Suprapubic skin (tissue), 4 donors: ENCODE measurements at places on chromosomes 5 and 9.

- DNase-seq: no peak
These were observed 191.8 kb downstream of the PRR16 start for GRCh38 chr5:120655828-120656435.

DNA sequence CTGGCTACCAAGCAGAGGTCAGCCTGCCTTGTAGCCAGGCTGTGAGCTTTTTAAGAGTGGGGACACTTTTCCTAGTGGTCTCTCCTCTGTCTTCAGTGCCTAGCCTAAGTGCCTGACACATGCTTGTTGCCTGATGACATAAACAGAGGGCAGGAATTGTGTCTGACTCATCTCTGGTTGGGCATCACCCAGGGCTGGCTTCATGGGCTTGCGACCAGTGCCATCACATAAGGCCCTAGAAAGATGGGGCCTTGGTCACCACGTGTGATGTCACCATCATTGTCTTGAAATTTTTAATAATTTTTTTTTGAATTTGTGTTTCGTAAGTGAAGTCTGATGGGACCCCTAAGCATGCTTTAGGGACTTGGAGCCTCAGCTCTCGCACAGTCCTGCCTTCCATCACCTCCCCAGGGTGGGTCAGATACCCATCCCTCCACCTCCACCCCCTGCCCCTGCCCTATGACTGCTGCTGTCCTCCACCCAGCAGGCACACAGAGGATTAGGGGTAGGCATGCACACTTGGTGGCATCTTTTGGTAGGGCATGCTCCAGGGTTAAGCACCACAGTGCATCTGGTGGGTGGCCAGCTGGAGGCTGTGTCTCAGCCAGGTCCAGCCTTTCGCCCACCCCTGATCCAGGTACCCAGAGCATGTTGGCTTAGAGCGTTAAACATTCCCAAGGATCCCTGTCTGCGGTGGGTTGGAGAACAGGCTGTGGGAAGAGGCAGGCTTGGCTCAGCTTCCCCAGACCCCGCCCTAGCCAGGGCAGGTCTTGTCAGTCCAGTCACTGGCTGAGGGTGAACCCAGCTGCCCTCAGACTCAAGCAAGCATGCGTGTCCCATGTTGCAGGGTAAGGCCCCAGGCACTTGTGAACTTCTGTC lies 80.1 kb upstream of the SH3PXD2B start:
- DNase-seq: peak; percentile 65

DNA sequence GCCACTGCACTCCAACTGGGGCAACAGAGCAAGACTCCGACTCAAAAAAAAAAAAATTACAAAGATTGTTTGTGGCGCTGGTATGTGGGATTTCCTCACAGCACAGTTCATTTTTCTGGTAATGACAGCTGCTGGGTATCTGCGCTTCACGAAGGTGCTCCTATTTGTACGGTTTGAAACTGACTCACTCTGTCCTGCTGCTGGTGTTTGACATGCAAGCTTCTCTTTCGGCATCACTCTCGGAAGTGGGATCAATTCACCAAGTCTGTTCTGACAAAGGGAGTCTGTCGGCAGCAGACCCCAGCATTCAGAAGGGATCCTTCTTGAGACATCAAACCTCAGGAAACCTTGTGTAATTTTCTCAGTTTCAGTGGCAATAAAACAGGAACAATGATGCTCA lies 26.3 kb downstream of the MAML1 start:
- no peak for DNase-seq

DNA sequence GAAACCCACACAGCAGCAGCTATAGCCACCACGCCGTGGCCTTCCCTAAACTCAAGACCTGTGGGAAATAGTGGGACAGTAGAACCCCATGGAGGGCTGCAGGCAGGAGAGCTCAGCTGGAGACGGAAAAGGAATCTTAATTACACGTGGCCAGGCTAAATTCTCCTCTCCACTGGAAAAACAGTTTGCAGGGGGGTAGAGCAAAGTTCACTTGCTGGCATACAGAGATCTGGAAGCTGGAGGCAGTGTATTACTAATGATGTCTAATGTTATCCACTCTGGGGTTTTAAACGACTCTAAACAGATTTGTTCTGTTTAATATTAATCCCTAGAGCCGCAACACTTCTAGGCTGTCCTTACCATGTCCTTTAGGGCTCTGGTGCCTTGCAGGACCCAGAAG lies 257.1 kb downstream of the SAXO1 start:
- DNase-seq: no peak

GRCh38 chr9:83583151-83584014 lies 39.6 kb upstream of the IDNK start:
- DNase-seq: no peak

DNA sequence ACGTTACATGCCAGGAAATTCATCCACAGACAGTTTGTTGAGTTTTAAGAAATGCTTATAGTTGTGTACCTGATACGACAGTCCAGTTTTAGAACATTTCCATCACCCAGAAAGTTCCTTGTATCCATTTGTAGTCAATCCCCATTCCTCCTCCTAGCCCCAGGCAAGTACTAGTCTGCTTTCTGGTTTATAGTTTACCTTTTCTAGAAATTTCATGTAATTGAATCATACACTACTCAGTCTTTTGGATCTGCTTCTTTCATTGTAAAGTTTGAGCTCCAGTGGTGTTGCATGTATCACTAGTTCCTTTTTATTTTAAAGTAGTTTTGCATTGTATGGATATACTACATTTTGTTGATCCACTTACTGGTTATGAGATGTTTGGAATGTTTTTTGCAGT lies 291.2 kb downstream of the AOPEP start:
- no peak for DNase-seq

DNA sequence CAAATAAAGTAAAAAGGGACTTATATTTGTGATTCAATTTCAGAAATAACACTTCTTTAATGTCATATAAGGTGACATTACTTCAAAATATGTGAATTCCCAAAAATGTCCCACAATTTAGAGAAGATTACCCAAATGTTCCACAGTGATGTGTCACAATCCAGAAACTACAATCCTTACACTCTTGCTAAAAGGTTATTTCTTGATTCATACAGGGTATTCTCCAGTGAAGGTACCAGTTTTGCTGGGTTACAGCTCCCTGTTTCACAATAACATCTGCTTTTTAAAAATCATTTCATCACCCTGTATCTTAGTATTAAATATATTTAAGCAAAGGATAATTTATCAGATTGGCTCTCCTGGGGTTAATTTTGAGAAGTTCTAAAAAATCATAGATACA lies 11.0 kb downstream of the FBN2 start:
- no peak for DNase-seq

GRCh38 chr5:181170237-181170825 lies 22.9 kb downstream of the OR2V2 start:
- DNase-seq: no peak

DNA sequence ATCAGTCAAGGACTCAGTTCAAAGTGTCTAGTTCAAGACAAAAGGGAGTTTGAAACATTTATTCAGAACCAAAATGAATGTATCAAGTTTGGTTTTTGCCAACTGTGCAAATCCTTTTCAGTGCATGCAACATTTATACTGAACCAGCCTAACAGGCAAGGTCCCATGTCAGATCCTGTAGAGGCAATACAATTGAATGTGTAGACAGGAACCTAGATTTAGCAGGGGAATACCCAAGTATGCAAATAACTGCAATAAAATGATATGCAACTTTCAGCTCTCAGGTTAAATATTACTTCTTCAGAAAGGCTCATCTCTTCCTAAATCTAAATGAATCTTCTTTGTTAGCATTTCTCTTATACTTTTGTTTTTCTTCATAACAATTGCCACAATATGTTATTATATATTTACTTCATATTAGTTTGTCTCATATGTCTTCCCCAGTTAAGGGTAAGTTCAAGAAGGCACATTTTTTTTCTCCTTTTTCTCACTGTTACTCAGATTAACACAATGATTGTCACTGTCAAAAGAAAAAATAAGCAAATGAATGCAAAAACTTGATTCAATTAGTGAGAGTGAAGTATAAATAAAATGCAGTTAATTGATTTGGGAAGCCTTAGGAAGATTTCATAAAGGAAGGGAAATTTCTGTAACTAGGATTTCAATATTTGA lies 163.9 kb upstream of the RASA1 start:
- no peak for DNase-seq

DNA sequence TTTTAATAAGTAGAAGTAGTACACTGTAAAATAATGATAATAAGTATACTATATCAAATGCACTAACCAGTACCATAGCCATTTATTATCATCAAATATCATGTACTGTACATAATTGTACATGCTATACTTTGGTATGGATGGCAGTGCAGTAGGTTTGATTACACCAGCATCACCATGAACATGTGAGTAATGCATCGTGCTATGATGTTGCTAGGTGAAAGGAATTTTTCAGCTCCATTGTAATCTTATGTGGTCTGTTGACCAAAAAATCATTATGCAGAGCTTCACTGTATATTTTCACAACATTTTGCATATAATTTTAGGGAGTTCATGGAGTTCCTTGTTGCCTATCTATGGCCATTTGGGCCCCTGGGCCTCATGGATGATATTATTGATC lies 72.2 kb upstream of the HMHB1 start:
- DNase-seq: no peak

- no peak for DNase-seq
These were observed 71.2 kb downstream of the GHR start for GRCh38 chr5:42494414-42494813.

DNA sequence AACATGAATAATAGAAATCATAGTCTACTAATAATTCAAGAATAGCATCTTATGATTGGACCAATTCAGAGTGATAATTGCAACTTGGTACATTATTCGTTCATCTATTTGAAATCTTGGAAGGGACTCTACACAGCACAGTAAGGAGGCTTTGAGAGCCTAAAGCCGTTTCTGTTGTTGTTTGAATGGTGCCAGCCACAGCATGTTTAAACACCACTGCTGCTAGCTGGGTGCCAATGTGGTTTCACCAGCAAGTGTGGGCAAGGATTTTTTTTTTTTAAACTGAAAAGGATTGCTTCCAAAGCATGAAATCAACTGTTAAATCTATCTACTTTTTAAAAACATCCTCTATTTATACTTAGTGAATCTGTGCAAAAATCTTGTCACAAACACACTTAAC lies 253.9 kb upstream of the MAP3K1 start:
- no peak for DNase-seq

DNA sequence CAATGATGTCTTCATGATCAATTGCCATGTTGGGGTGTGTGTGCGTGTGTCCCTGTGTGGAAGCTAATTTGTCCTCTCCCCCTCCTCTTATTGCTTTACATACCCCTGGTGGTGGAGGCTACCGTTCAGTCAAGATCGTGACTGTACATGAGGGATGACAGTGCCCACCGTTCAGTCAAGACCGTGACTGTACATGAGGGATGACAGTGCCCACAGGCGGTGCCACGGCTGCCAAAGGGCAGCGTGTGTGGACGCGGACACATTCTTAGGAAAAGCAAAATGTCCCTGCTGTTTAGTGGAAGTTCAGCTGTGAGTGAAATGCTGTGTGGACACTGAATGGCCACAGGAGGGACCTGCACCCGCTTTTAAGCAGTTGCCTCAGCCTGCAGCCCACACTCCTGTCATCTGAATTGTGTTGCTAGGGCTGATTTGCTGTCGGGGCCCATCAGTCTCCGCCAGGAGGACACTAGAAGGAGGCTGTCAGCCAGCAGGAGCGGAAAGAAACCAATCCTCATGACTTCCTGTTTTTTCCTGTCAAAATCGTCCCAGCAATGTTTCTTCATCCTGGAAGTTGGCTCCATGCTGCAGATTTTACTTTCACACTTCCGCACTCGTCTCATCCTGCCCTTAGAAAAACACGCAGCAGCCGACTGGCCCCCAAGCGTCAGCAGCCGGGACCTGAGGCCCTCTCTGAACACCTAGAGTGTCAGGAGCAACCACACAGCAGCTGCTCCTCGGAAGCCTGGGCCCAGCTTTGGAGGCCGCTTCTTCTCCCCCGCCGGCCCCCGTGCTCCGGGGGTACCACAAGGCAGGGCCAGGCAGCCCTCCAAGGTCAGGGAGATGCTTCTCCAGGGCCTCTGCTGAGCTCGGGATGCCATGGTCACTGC lies 9.1 kb downstream of the OR2V1 start:
- no peak for DNase-seq

DNA sequence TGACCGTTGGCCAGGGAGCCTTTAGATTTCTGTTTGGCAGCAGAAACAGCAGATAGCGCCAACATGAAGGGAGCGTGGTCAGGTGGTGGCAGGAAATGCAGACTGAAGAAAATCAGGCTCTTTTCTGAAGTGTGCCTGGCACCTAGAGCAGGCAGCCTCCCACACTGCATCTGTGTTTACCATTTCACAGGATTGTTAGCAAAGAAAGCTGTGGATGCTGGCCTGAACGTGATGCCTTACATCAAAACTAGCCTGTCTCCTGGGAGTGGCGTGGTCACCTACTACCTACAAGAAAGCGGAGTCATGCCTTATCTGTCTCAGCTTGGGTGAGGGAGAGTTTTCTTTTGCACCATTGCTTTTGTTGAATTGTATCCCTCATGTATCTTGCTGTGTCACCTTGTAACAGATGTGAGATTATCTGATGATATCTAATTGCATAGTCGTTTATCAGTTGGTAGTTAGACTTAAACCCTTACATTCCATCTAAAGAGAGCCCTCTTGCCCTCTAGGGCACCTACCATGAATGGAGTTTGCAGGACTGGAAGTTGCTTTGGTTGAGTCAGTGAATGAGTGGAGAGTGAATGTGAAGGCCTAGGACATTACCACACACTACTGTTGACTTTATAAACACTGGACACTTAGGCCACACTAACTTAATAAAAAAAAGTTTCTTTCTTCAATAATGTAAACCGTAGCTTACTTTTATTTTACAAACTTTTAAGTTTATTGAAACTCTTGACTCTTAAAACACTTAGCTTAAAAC lies 42.8 kb downstream of the ACO1 start:
- DNase-seq: no peak

DNA sequence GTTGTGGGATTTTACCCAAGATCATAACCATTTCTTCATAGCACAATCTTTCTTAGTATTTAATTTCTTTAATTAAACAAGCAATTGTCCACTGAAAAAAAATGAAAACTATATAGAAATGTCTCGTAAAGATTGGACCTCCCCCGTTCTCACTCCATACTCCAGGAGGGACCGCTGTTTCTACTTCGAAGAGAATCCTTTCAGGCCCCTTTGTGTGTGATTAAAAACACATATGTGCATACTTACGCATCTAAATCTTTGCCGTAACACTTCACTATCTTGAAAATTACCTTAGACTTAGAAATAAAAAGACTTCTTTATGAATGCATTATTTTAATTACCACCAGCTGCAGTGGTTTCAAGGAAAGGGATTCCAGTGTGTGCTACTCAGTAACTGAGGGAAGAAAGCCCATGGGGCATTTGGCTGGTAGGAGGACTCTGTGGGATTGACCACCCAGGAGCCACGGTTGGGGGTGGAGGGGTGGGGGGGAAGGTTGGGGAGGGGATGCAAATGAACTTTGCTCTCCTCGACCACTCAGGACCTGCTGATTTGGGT lies 209.1 kb downstream of the FAM114A2 start:
- DNase-seq: no peak

GRCh38 chr5:2185646-2186471 lies 303.1 kb upstream of the IRX4 start:
- no peak for DNase-seq

GRCh38 chr5:140480310-140481014 lies 67.0 kb upstream of the EIF4EBP3 start:
- DNase-seq: no peak

GRCh38 chr5:102483736-102484135 lies 15.1 kb downstream of the SLCO6A1 start:
- DNase-seq: no peak
